Type B pancreatic cell (in vitro differentiated cells): ENCODE measurements at places on chromosomes 2 and 18.
A peak's percentile ranks its signal among the peaks of the same experiment; 100 is the strongest.

DNA sequence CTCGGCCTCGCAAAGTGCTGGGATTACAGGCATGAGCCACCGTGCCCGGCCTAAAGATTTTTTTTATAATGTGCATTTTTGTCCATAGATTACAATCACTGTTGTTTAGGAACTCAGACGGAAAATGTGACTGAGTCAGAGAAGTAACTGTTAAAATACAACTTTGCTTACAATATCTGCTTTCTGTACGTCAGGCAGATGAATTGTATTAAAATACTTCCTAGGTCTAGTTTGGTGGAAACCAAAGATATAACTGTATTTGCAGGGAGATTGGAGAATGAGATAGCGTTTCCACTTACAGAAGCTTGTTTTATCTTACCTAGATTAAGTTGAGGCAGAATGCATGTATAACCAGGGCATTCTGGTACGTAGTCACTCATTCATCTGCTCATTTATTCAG lies 36.7 kb downstream of the ASAP2 start:
- no peak overlapping the region for H3K27ac ChIP-seq
- H3K36me3 ChIP-seq: peaks cover 10% of the 10 kb centered on the region
- H3K4me1 ChIP-seq: peaks cover 62% of the 10 kb centered on the region

- H3K27me3 ChIP-seq: no peaks in the 10 kb centered on the region
- H3K36me3 ChIP-seq: no peaks in the 10 kb centered on the region
- no peak overlapping the region for H3K4me3 ChIP-seq
- no peak for DNase-seq
Observed at GRCh38 chr2:129092956-129093355, 774.3 kb upstream of the HS6ST1 start.

DNA sequence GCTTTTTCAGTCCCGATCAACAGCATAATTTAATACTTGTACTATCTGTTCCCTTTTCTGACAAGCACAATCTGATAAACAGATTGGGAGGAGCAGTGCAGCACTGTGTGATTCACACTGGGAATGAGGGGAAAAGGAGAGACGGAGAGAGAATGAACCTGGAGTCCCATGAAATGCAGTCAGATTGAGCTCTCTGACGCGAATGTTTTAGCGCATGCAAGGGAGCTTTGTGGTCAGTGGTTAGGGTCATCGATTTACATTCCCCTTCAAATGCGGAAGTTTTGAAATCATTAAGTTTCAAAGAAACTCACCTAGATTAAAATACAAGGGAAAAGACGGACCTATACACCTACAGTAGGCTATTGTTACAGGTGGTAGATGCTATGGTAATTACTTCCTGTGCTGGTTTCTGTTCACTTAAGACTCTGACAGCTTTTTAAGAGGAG lies 99.6 kb downstream of the KCTD1 start:
- H3K27me3 ChIP-seq: no peaks in the 10 kb centered on the region
- no peak for DNase-seq
- no peaks in the 10 kb centered on the region for H3K36me3 ChIP-seq
- H3K4me3 ChIP-seq: no peak overlapping the region
- peaks cover 20% of the 10 kb centered on the region for H3K4me1 ChIP-seq

GRCh38 chr18:65725251-65726050 lies 25.4 kb upstream of the CDH7 start:
- no peak overlapping the region for H3K27ac ChIP-seq
- H3K27me3 ChIP-seq: peaks cover 16% of the 10 kb centered on the region
- H3K4me1 ChIP-seq: no peaks in the 10 kb centered on the region
- no peak for DNase-seq
- H3K36me3 ChIP-seq: no peaks in the 10 kb centered on the region

DNA sequence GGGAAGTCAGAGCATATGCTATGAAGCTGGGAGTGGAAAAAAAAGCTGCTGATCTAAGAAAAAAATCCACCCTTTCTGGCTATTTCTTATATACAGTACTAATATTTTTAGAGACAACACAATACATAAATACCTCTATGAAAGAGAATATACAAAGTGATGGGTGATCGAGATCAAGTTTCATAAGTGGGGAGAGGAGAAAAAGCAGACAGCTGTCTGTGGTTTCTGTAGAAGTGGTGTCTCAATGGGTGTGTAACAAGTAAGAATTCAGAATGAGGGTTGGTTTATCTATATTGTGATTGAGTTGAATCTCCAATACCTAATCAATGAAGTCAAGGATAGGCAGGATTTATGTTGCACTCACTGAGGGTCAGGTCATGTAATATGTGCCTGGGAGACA lies 191.0 kb downstream of the HNMT start:
- no peak overlapping the region for H3K27ac ChIP-seq
- H3K36me3 ChIP-seq: no peaks in the 10 kb centered on the region
- no peaks in the 10 kb centered on the region for H3K27me3 ChIP-seq
- H3K4me1 ChIP-seq: no peaks in the 10 kb centered on the region

- peak overlapping the region; percentile 73 for H3K4me3 ChIP-seq
- no peaks in the 10 kb centered on the region for H3K36me3 ChIP-seq
- H3K4me1 ChIP-seq: peaks cover 17% of the 10 kb centered on the region
Observed at GRCh38 chr18:46070815-46071652, 1.0 kb downstream of the PSTPIP2 start.

- DNase-seq: no peak
- no peaks in the 10 kb centered on the region for H3K27me3 ChIP-seq
- H3K4me1 ChIP-seq: no peaks in the 10 kb centered on the region
- H3K4me3 ChIP-seq: no peak overlapping the region
- no peaks in the 10 kb centered on the region for H3K36me3 ChIP-seq
Observed at GRCh38 chr2:11995456-11995855, 249.0 kb downstream of the LPIN1 start.
